ENCODE measurements at places on chromosomes 3 and 15.

GRCh38 chr3:66396161-66396760 is 104.6 kb downstream of the LRIG1 start:
- DNase-seq: no peak

DNA sequence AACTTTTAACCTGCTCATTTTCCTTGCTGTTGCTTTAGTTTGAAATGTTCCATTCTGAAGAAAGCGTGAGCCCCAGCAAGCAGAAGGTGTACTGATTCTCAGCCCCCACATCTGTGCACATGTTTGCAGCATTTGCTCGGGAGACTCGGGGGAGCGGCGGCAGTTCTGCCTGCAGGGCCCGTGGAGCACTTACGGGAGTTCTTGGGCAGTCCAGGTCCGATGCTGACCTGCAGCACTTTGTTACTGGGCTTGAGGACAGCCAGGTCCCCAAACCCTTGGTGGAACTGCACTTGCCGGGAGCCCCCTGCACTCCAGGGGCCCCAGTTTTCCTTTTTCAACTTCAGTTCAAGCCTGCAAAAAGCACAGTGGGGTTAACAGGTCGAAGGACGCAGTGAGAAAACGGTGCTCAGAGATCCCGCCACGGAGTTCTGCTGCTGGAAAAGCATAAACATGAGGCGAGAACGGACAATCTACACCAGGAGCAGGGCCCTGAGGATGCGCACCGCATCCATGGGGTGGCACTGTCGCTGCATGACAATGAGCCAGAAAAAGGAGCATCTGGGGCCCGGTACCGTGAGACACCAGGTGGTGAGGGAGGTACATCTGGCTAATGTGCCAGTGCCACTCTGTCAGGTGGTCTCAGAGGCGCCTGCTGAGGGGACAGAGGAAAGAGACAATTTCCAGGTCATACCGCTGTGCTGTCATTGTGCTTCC is 45.6 kb upstream of the LDHAL6B start:
- no peak for DNase-seq

GRCh38 chr3:59081071-59081470 is 31.2 kb upstream of the CFAP20DC start:
- DNase-seq: no peak

GRCh38 chr15:62770111-62770660 is 272.4 kb upstream of the TPM1 start:
- DNase-seq: no peak

GRCh38 chr3:26347150-26347549 is 275.4 kb upstream of the LRRC3B start:
- DNase-seq: no peak

DNA sequence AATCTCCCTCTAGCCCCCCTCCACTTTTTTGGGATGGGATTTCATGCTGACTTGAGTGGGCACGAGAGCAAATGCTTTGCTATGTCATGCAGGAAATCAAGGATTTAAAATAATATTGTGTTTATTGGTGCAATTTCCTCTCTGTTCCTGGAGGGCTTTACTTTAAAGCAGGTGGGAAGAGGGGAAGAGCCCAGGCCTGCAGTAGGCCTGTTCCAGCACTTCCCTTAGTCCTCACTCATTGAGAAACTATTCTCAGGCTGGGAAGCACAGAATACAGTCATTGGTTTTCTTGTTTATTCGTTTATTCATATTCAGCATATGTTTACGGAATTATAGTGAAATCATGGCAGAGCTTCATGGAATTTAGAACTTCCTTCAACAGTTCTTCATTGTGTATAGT is 41.7 kb upstream of the SPSB4 start:
- no peak for DNase-seq

DNA sequence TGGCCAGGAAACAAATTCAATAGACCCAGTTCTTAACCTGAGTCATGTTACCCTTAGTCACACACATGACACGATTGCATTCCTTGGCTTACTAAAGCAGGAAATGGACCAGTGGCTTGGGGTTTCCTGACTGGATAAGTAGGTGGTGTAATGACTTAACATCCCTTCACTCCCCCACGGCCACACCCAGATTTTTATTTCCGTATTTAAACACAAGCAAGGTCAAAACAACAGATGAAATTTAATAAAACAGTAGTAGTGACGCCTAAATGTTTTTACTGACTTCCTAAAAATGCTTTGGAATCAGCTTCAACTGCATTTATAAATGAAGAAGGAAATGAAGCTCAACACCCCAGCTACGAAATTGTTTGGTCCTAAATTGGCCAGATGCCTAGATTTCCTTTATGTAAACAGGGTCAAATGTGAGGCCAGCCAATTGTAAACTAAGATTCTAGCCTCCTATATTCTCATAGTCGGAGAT is 324.3 kb downstream of the CHST2 start:
- DNase-seq: no peak

GRCh38 chr3:181050738-181051137 is 61.2 kb upstream of the DNAJC19 start:
- no peak for DNase-seq

DNA sequence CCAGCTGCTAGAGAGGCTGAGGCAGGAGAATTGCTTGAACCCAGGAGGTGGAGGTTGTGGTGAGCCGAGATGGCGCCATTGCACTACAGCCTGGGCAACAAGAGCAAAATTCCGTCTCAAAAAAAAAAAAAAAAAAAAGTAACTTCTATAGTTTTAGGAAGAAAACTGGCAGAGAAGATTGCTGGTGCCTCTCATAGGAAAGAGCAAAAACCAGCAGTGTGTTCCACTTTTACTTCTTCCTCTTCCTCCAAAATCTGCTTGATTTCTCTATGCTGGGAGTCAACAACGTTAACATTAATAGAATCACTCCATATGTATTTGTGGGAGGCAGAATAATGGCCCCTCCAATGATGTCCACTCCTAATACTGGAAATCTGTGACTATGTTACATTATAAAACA is 12.5 kb upstream of the NR1D2 start:
- no peak for DNase-seq

GRCh38 chr3:29531644-29532043 is 250.8 kb downstream of the RBMS3 start:
- no peak for DNase-seq

DNA sequence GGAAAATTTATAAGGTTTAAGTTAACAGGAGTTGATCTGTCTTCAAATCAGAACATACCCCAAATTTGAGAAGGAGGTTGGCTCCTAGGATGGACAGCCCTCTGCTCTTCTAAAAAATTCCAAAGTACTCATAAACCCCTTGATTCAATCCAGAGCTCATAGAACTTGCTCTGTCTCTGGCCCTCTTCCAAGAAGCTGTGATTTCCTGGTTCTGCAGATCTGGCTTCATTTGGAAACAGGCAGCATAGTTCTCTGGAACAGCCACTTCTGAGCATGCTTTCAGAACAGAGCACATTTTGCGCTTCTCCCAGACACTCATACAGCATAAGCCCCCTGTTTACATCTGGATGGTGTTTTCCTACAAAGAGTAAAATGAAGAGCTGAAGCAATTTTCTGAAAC is 96.7 kb downstream of the KBTBD8 start:
- no peak for DNase-seq

GRCh38 chr3:112531358-112531781 is 30.4 kb downstream of the ATG3 start:
- no peak for DNase-seq

DNA sequence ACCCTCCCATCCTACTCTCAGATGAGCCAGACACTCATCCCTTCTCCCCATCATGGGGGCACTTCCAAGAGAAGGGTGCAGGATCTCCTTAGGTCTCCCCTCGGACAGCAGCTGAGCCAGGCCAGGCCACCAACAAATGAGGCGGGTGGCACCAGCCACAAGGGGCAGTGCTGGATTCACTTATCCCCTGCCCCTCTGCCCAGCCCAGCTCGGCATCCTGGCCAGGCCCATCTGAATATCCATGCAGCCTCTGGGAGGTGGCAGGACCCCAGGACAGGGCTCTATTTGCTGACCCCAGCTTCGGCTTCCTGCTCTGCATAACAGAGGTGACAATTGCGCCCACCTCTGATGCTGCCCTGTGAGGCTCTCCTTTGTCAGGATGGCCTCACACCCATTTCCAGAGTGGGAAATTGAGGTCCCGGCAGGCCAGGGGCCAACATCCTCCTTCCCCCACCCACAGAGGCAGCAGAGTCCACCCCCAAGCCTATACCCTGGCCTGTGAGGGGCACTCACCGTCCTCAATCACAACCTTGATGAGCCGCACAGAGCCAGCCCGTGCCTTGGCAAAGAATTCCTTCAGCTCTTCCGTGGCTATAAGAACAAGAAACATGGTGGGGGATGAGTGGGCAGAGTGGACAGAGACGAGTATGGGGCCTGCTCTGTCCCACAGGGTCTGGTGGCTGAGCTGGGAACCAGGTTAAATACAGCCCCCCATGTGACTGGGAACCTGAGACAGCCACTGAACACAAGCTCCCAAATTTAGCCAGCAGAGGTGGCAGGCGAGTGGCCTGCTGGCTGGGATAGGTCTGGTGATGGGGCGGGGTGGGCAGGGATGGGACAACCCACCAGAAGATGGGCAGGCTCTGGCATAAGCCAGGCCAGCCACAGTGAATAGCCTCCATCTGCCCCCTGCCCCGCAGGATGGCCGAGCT is 4.2 kb downstream of the TWF2 start:
- DNase-seq: no peak

DNA sequence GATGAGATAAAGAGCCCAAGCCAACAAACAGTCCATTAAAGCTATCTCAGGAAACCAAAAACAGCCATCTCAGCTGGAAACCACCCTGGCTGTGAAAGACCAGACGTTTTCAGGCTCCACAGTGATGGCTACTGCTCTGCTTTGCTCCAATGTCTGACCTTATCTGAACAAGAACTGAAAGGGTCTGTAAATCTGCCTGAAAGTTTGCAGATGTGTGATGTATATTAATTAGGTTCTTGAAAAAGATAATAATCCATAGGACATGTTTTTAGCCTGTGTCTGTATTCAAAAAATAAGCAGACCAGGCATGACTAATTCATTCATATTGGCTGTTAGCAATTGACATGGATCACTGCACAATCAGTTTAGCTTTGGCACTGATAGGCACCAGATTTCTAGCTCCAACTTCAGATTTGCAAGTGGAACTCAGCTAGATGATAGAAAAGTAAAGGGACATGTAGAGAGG is 611.4 kb upstream of the NAALADL2 start:
- DNase-seq: no peak

- no peak for DNase-seq
These were observed 572.3 kb downstream of the MAGI1 start for GRCh38 chr3:65466300-65466988.

DNA sequence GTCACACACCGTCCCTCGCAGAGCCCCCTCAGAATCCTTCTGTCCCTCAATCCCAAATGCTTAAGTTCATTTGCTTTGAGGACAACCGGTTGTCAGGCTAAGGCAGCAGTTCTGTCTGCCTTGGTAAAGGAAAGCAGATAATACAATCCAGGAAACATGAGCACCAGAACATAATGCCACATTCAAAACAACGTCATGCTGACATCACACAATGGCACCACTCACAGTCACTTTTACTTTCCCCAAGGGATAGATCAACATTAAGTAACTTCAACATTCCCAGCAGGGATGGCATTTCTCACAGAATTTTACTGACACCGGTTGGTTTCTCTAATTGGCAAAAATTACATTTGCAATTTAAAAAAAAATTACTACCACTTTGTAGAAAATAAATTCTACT is 74.6 kb upstream of the PSMD6 start:
- no peak for DNase-seq

DNA sequence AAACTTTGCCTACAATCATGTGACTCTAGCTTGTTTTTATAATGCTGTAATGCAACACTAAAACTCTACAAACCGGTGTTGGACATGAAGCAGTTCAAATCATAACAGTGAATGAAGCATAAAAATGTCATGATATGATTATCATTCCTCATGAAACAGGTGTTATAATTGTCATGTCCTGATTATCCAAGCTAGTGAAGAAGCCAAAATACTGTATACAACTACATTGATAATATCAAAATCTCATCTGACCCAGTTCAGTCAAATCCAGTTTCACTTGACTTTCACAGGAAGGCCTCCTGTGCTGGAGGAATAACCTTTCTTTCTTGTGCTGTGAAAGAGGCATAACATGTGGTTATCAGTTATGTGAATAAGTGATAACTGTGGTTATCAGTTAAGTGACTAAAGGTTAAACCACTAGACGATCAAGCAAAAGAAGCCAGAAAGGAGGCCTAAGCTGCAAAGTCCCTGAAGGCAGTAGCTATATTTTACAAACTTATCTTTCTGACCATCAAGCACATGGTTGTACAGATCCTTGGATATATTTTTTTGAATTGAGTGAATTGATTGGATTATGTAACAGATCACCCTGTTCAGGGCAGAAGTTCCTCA is 296.4 kb downstream of the TUSC7 start:
- no peak for DNase-seq

DNA sequence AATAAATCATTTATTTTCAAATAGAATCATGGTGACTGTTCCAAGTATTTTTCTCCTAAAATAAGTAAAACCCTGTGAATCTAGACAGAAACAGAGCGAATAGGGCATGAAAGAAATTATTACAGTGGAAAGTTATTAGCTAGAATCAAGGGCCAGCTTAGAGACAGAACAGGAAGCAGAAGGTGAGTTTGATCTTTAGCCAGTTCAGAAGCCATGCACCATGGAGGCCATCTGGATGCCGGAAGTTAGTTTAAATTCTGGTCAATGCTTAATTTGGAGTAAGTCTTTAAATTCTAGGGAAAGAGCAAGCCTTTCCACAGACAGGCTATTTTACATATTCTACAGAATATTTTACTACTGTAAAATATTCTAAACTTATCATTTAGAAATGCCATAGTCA is 574.8 kb downstream of the CADM2 start:
- no peak for DNase-seq

- no peak for DNase-seq
These were observed 164.2 kb downstream of the FMN1 start for GRCh38 chr15:33030315-33030714.

DNA sequence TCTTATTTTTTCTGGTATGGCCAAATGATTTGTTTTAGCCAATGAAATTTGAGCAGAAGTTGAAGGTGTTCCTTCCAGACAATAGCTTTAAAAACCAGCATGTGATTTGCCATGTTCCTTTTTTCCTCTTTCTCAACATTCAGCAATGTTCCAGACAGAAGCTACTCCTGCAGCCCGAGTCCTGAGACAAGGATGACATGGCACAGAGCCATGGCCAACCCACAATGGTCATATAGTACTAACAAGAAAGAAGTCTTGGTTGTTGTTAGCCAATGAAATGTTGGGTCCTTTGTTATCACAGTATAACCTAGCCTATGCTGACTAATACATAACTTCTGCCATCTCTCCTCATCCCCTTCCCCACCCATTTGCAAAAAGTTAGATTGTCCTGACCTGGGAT is 211.1 kb upstream of the STT3B start:
- DNase-seq: no peak

DNA sequence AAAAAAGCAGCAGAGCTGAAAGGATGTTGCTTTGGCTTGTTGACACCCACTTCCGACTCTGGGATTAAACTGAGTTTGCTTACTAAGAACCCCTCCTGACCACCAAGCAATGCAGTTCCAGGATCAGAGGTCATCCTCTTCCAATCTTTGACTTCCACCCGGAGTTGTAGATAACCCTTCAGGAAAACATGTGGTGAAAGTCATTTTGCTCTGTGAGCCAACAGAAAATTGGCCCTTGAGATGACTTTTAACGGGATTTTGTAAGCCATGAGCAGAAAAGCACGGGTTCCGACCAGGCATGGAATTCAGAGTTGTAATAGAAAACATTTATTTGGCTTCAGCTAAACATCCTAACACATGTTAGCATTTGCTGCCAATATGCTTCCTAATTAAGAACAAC is 171.6 kb upstream of the NR2F2 start:
- DNase-seq: no peak

- no peak for DNase-seq
These were observed 4.7 kb upstream of the ARHGEF3 start for GRCh38 chr3:56806407-56806806.
